ENCODE measurements at places on chromosomes 1 and 21.

DNA sequence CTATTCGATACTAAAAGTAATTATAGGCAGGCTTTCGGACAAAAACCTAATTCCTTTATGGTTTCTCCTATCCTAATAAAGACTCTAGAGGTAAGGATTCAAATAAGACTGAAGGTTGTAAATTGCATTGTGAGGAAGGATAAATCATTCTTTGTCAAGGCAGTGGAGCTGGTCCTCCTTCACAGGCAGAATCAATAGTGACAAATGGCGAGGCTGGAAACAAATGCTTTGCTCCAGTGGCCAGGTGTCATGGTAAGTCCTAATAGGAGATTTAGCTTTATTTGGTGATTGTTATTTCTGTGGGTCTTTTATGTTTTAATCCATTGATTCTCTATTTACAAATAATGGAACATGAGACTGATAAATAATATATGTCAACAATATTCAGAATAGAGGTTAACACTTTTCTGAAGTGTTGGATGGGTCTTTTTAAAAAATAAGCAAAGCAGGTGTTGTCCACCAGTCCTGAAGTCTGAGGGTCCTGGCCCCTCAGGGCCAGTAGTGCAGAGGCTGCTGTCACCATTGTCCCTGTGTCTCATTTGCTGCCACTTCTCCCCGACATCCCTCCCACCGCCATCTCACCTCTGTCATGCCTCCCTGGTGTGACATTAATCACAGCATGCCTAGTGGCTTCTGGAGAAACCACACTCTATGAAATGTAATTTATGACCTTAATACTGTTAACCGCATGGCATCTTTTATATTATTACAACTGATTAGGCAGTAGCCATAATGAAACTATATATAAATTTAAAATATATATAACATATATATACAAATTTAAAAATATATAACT is 120.9 kb upstream of the MAGI3 start:
- no peak for DNase-seq

DNA sequence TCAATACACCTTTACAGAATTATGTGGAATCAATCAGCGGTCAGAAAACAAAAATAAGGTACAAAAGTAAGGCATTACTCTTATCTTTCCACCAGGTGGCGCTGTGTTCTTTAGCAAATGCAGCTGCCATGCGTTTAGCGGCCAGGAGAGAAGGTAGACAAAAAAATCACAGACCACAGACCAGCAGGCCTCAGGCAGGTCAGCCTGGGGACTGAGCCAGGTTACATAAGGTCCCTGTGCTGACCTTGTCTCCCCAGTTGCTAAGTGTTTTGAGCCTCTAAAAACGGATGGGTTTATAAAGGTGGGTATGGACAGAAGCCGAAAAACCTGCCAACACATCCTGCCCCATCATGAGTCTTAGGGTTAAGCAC is 2.8 kb downstream of the RGS16 start:
- DNase-seq: no peak

DNA sequence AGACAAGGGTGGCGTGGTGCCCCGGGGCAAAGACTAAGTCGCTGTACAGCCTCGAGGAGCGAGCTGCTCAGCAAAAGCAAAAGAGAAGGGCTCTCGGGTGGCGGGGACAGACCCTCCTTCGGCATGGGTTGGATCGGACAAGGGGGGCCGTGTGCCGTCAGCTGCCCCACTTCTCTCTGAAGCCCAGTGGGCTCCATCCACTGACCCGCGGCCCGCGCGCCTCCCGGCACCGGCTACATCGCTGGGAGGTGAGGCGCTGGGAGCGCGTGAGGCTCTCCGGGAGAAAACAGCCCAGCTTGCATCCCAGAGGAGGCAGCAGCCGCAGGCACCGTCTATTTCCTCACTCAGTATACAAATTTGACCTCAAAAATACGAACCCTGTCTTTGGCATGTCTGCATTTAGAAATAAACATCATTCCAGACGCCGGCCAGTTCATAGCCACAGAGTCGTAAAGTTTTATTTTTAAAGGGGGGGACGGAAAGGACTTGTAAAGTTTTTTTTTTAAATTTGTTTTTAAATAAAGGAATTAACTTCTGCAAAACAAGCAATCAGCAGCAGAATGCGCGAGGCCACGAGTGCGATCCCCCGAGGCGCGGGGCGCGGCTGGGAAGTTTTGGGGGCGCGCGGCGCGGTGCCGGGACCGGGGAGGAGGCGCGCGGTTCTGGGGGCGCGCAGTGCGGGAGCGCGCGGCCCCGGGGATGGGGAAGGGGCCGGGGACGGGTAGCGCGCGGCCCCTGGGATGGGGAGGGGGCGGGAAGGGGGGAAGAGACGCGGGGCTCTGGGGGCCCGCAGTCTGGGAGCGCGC is 689 bp upstream of the GPR137B start:
- no peak for DNase-seq

- no peak for DNase-seq
These were observed 50.7 kb downstream of the ALG6 start for GRCh38 chr1:63418101-63418500.

GRCh38 chr21:46431884-46432488 is 26.7 kb upstream of the DIP2A start:
- peak; percentile 53 for DNase-seq

Measured in dorsolateral prefrontal cortex (tissue), 122 donors.